ENCODE measurements at places on chromosomes 2 and 18.

GRCh38 chr2:217033186-217033585 lies 173.3 kb upstream of the TNP1 start:
- no peak for DNase-seq

- no peak for DNase-seq
Observed at GRCh38 chr2:70467831-70468779, 85.5 kb downstream of the TGFA start.

- no peak for DNase-seq
Observed at GRCh38 chr2:120516679-120517314, 170.9 kb downstream of the INHBB start.

DNA sequence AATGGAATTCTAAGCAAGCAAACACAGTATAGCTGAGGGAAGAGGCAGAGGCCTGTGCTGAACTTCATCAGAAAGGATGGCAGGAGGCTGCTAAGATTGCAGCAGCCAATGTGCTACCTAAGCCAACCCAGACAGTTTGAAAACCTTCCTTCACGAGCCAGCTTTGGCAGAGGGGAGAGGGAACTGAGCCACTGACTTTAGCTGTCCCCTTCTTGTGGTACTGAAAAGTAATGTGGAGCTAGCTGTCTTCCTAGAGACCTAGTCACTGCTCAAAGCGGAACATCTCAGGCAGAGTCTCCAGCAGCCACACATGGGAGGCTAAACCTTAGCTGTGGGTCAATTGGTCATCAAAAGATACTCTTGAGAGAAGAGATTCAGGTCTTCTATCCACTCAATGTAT lies 419.0 kb downstream of the FBXO15 start:
- DNase-seq, result no peak

DNA sequence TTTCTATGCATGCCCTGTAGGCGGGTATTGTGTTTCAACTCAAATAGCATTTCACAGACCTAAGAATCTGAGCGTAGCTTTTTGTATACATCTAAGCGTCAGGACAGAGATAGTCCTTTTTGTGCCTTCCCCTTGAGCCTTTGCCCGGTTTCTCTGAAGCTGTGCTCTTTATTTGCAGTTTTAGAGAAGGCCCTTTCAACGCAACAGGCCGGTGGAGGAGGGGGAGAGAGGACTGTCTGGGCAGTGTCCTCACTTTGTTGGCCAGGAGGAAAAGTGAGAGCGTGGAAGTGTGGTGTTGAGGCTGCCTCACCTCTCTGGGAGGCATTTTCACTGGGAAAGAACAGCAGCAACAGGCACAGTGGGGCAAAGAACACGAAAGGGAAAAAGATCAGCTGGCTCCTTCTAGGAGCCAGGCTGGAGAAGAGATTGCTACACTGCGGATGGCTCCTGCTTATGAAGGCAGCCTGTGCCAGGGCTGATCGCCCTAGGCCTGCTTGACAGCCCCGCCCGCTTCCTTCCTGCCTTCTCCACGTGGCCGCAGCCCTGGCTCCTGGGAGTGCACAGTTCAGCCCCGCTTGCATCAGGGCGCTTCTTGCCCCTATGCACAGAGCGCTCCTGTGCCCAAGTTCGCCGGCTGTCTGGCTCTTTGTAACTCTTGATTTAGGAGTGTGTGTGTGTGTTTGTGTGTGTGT lies 195.6 kb upstream of the POU3F3 start:
- DNase-seq, result no peak

DNA sequence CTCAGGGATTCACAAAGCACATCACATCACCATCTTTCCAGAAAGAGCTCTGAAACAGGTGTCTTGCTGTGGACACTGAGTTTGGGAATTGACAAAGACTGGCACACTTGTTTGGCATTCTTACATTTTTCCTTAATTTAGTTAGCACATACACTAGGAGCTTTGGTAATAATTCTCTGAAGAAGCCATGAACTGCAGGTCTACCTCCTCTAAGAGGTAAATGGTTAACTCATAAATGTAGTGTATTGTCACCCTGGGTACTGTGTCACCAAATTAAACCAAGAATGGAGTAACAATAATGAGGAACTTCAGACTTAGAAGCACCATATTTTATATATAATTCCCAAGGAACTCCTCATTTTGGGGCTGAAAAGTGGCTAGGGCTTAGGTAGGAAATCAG lies 22.6 kb downstream of the EIF4E2 start:
- no peak for DNase-seq

GRCh38 chr2:128714851-128715312 lies 396.2 kb upstream of the HS6ST1 start:
- DNase-seq, result no peak

DNA sequence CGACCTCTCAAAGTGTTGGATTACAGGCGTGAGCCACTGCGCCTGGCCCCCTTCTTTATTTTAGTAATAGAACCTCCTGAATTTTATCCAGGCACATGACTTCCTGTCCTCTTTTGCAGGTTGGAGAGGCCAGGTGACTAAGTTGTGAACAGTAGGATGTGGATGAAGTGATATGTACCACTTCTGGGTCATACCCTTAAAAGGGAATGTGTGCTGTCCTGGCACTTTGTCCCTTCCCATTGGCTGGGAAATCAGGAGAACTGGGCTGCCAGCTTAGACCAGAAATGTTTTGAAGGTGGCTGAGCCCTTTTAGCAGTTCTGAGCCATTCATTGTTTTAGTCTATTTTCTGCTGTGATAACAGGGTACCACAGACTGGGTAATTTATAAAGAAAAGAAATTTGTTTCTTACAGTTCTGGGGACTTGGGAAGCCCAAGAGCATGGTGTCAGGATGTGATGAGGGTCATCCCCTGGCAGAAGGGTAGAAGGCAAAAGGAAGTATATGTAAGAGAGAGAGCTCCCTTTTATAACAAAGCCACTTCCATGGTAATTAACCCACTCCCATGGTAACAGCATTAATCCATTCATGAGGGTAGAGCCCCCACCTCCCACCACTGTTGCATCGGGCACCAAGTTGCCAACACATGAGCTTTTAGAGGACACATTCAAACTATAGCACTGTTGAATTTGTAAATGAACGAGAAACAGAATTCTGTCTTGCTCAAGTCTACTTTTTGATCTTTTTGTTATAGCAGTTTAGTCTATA lies 79.1 kb downstream of the TTC27 start:
- DNase-seq, result no peak

DNA sequence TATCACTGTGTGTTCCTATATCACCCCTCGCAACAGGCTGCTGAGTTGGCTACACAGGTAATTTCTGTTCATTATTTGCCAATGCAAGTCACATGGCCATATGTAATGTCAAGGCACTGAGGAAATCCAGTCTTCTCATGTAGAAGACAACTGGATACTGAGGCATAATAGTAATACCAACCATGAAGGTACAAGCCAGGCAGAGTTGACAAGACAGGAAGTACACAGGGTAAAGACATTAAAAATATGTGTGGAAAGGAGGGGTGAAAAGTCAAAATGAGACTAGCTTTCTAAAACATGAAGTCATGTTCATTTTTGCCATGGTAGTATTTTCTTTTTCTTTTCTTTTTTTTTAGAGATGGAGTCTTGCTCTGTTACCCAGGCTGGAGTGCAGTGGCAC lies 17.5 kb upstream of the RNF138 start:
- DNase-seq, result no peak

All from effector CD4-positive, alpha-beta T cell (primary cell).